ENCODE measurements at places on chromosomes 11 and 22.
A peak's percentile ranks its signal among the peaks of the same experiment; 100 is the strongest.

DNA sequence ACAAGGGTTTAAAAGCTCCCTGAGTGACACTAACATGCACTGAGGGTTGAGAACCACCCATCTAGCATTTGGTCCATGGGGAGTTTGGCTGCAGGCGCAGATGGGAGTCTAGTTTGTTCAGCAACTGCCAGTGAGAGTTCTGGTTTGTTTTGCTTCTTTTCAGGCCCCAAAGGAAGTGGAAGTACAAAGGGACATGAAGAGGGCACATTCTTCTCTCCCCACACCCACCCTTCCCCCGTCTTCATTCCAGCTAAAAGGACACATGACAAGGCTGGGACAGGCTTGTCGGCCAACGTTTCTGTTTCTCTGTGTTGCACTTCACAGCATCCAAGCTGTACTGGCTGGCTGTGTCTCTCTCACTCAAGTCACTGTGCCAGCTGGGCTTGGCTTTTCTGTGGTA, 8.2 kb upstream of the ENDOD1 start:
- no peak for DNase-seq

DNA sequence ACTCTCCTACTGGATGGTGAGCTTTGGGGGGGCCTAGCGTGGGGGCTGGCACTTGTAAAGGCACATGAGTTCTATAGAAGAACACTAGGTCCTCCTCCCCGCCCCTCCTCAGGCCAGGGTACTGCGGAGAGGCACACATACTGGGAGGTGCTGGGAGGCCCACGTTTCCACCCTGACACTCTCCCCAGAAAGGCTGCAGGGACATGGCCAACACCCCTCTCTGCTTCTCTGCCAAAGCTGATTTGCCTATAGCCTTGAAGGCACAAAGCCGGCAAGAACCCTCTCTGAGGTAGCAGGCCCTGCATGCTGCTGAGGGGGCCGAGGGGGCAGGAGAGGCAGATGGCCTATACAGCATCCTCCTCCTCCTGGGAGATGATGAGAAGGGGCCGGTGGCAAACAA, 112.8 kb downstream of the BUD13 start:
- DNase-seq = no peak

DNA sequence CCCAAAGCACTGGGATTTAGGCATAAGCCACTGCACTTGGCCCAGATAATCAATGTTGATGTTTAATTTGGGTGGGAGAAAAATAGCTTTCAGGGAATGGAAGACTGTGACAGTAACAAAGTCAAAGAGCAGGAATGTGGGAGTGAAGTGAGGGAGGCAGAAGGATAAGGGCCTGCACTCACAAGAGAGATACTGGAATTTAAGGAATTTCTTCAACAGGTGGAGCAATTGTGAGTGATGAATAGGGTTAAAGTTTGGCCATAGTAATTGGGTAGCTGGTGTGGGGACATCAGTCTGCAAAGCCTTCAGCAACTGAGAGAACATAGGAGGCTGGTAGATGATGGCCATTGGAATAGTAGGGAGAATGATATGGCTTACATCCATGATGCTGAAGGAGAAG, 8.6 kb upstream of the APBB1 start:
- DNase-seq = no peak

DNA sequence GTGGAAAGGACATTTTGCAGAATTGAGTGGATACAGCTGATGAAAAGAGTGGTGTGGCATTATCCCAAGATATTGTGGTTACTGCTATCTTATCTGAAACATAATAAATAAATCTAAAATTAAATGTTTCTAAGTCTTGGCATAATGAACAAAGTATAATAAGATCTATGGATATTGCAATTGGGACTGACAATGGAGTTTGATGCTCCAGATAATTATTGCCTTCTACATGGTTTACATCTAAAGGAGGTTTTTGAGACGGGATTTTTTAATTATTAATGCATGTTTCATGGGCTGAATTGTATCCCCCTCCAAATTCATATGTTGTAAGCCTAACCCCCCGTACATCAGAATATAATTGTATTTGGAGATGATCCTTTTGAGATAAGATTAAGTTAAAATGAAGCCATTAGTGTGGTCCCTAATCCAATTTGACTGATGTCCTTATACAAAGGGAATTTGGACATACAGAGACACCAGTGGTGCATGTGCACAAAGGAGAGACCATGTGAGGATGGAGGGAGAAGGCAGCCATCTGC, 198.5 kb downstream of the MSANTD4 start:
- DNase-seq = no peak

- no peak for DNase-seq
Observed at GRCh38 chr11:27451244-27451965, 21.2 kb downstream of the LGR4 start.

GRCh38 chr11:62171261-62171723, 18.7 kb upstream of the SCGB1D1 start:
- peak; percentile 38 for DNase-seq

- DNase-seq = no peak
Observed at GRCh38 chr11:82832983-82833382, 67.2 kb downstream of the PRCP start.

DNA sequence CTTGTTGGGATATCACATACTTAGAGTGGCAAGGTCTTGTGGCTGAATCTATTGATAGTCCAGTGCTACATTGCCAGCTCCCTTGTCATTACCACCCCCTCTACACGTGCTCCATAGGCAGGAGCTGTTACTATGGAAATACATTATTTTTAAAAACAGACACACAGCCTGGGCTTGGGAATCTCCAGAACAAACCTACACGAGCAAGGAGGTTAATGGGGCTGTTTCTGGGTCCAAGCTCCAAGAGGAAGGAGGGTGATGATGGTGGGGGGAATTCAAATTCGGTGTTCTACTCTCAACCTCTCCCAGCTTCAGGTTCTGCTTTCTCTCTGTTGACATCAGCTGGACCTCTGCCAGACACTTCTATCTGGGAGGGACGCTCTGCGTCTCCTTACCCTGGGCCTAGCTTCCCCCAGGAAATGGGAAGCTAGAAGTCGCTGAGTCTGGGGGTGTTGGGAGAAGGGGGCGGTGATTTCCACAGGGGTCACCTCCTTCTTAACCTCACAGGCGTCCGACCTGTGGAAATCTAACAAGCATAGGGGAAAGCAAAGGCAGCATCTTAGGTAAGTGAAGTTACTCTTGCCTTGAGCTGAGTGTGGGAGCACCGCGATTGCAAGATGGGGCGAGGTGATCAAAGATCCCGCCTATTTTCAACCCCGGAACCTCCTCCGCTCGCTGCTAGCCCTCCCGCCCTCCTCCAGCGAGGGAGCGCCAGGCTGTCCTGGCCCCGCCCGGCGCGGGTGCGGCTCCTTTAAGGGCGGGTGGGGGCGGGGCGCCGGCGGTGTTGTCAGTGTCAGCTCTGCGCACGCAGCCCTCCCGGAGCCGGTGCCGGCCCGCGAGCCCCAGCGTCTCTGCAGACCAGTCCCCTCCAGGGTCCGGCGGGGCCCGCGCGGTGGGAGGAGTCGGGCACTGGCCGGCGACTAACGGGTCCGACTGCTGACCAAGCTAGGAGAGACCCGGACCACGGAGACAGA, at the start of gene C2CD2L:
Gene C2CD2L (plus strand): TSS at position 781 of the 974 bp plus-strand sequence. CDS start 398 bp downstream, outside the sequence.
- peak; percentile 67 for DNase-seq

Measured in activated T-helper 1 cell treated with anti-CD3 and anti-CD28 coated beads, Interleukin-2, amount 50 U/mL, for 16 hours (primary cell).